ENCODE measurements at places on chromosomes 16 and 17.

GRCh38 chr16:17972460-17972943 lies 364.0 kb downstream of the NPIPA8 start:
- DNase-seq: no peak

DNA sequence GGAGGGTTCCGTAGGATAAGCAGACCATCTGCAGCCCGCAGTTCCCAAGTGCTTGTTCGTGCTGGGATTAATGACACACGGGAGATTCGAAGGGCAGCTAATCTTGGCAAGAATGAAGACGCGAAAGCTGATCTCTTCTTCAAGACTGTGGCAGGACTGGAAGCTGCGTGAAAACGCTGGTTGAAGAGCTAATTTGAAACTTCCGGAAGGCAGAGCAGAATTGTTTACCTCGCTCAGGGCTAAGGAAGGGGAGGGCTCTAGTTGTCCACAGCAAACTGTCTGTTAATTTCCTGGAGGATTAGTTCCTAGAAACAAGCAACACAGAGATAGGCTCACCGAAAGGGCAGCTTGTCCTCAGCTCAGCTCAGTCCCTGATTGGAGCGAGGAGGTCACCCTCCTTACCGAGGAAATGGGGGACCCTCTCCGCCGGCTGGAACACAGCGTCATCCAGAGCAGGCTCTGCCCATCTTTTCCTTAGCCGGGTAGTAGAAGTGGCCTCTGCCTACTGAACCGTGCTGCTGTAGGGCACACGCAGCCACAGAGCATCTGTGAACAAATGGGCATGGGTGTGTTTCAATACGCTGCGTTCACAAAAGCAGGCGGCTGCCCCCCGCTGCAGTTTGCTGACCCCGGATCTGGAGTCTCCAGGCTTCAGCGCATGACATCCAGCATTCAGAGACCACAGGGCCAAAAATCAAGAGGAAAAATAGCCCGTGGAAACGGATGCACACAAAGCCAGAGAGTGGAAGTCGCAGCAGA lies 16.7 kb upstream of the BAIAP2 start:
- no peak for DNase-seq

DNA sequence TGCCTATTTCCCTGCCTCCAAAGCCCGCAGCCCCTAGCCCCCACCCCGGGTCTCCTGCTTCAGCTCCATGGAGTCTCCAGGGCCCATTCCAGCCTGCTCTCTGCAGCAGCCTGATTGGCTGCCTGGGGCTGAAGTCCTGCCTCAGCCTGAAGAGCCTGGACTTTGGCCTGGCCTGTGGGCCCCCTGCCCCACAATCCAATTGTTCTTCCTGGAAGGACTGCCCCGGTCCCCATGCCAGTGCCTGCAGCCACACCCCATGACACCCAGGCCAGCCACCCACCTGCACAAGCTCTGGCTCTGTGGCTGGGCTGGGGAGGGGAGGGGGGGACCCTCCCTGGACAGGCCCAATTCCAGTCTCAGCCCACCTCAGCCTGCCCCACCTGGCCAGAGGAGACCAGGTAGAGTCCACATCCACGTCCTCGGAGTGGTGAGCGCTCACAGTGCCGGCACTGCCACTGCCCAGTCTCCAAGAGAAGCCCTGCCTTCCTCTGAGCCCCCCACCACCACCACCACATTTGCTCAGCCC lies 12.3 kb downstream of the ENPP7 start:
- DNase-seq: no peak

- DNase-seq: no peak
These were observed 10.9 kb downstream of the RNF112 start for GRCh38 chr17:19421926-19422325.

DNA sequence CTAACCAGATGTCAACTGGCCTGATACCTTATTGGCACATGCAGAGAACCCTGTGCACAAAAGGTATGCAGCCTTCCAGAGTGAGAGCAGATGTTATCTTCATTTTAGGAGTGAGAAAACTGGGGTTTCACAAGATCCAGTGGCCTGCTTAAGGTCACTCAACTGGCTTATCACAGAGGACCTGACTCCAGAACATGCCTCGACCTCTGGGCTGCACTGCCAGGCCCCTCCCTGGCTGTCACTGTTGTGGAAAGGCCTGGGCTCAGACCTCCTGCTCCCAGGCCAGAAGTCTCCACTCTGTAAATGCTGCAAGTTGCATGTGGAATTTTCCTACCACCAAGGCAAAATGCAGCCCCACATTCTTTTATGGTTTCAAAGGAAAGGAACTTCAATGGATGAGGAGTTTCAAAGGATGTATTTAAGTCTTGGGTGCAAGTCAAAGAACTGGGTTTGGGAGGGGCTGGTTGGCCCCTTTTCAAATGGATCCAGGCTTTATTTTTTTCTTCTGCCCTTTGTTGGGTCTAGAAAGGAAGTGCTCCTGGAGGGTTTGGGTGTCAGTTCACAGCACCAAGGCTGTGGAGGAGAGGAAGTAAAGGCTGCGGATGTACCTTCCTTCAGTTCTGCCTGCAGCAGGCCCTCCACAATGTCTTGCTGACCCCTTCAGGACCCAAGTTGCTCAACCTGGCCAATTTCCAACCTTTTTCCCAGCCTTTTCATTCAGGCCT lies 30.4 kb upstream of the SMPD3 start:
- DNase-seq: no peak

DNA sequence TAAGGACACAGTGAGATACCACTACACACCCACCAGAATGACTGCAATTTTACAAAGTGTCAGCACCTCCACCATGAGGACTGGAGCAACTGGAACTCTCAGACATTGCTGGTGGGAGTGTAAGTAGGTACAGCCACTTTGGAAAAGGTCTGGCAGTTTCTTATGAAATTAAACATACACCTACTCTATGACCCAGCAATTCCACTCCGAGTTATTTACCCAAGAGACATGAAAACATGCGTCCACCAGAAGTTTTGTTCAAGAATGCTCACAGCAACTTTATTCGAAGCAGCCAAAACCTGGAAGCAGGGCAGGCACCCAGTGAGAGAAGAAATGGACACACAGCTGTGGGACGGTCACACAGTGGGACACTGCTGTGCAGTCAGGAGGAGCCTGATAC lies 384.0 kb downstream of the SOX9 start:
- no peak for DNase-seq
